ENCODE measurements at places on chromosomes 3 and 15.
A peak's percentile ranks its signal among the peaks of the same experiment; 100 is the strongest.

DNA sequence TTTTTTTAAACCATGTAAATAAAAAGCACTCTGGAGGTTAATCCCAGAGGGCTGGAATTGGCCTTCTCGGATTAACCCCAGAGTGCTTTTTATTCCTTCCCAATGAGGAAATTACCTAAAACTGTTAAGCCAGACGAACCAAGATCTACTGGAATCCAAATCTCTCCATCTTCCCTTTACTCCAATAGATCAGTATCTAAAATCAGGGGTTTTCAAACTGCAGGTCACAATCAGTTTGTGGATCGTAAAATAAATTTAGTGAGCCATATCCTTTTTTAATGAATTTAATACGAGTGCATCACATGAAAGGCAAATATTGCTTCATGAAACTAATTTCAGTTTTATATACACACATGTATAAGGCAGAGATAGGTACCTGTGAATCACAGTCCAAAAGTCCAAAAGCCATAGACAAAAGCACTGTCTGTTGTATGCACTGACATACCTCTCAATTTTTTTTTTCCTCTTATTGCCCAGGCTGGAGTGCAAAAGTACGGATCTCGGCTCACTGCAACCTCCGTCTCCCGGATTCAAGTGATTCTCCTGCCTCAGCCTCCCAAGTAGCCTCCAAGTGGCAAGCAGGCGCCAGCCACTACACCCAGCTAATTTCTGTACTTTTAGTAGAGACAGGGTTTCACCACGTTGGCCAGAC lies 61.3 kb downstream of the TBL1XR1 start:
- DNase-seq = no peak

DNA sequence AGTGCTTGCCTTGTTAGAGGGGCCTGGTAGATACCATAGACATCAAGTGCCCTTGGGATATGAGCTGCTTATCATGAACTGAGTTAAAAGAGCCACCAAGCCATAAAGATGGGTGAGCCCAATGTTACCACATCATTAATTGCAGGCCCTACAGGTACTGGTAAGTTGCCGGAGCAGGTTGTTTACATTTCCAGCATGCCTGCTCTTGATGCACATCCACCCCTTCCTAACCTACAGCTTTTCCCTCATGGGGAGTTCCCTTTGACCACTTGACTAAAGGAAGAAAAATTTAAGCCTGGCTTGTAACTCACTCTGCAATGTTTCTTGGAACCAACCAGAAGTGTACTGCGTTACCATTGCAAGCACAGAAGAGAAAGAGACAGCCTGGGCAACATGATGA lies 24.7 kb upstream of the ULK4 start:
- no peak for DNase-seq

DNA sequence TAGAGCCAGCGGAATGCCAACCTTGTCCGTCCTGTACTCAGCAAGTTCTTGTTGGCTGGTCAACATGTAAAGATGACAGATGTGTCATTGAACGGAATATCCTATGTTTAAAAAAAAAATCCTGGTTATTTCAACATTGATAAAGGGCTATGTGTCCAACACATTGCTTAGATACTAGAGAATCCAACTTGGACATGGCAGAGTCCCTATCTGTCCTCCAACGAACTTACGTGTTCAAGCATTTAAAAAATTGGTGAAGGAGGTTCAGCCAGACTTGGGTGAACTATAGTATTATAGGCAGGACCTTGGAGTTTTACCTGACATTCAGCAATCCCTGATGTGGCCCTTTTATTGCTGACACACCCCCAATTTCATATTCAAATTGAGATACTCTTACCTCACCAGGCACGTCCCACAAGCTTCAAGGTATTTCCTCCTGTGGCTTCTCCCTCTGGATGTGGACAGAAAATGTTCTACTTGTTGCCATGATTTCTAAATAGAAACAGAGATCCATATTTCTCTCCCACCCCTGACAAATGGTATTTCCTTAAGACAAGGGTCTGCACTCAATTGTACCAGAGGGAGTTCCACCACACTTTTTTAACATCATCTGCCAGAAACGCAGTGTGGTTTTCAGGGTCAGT lies 207.7 kb upstream of the TPM1 start:
- DNase-seq = no peak

- no peak for DNase-seq
Measured at GRCh38 chr3:84977021-84977420, 18.2 kb downstream of the CADM2 start.

DNA sequence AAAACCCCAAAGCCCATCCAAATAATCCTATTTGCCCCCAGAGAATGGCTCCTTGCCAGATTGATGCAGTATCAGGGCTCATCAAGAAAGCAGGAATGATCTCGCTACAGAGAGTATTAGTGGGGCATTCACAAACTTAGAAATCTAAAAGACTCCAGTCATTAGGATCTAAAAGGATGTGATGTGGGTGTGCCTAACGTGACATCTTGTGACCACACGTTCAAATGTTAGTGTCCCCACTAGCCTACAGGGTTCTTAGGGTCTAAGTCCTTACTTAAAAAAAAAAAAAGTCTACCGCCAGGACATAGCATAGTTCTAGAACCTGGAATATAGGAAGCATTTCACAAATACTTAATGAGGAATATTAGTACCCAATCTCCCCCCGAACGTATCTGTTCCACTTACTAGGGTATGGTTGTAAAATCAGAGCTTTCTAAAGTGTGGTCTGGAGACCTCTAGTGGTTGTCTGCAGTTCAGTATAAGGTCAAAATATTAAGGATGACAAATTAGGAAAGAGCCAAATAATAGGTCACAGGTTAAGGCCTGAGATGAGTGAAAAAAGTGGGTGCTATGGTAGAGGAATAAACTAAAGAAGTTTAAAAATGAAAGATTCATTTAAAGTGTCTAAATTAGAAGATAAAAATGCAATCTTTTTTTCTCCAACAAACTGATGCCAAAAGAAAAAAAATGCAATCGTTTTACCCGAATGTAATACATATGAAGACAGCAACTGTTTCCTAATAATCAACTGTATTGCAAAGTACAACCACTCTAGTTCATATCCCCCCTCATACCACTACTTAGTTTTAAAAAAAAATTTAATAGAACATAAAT lies 4.2 kb upstream of the CHRM5 start:
- peak; percentile 6 for DNase-seq

- DNase-seq = no peak
Measured at GRCh38 chr3:193938613-193939012, 197.3 kb upstream of the HES1 start.

GRCh38 chr3:3365716-3366115 lies 186.2 kb upstream of the CRBN start:
- no peak for DNase-seq

DNA sequence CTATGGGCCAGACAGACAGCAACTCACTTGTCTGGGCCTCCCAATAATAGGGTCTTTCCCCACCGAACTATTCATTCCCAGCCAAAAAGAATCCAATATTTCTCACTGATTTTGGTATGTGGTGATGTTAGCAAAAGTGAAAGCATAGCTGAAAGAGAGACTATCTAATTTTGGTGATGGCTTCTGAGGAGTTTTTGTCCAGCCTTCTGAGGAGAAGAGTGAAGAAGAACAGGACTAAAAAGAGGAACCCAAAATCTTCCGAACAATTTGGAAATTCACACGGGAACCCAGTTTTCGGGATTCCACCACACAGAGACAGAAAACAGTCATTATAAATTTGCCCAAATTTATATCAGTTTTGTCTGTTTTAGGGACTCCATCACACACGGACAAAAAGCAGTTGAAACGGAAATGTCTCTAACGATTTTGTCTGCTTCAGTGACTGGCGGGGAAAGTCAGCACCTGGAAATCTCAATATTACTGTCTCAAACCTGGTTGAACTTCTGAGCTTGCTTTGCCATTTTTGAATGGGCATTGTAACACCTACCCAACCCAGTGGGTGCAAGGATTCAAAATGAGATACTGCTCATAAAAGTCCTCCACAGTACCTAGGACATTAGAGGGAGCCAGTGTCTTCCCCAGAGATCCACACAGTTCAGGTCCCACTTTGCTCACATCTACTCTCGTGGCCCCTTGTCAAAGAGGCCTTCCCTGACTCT lies 9.1 kb downstream of the CD80 start:
- no peak for DNase-seq

DNA sequence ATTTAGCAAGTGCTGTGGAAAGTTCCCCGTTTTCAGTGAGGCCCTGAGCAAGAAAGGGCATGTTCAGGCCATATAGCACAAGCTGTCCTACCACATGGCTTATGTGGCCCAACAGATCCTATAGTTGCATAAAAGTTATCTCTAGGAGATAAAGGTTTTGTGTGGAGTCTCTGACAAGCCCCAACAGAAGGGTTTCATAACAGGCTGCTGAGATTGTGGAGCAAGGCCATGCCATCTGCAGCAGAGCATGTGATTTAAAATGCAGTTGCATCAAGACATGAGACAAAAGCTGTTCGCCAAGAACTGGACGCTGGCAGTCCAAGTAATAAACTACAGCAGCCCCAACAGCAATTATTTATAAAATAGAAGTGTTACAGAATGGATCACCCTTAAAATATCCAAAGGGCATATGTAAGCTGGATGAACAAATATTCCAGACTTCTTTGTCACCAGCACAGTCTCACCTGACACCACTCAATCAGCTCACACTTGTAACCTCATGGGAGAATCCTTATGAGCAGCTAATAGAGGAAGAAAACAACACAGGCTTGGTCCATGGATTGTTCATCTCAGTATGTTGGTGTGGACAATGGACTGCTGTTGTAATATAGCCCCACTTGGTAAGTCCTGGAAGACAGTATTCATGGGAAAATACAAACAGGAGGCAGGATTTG lies 14.4 kb upstream of the CLDN1 start:
- DNase-seq = no peak

DNA sequence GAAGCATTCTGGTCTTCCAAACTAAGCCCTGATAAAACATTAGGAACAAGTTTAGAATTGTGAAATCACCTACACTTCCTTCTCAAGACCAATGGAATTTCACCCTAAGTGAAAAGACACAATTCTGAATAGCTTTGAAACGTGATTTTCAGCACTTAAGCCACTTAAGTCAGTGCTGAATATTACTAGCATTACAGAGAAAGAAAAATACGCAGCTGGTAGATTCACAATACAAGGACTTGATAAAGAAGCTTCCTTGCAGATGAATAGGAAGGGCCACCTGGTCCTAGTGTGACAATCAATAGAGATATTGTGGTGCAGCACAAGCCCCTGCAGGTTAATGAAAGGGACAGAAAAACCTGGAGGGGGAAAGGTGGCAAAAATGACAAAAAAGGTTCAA lies 353.1 kb upstream of the ALCAM start:
- DNase-seq = no peak

DNA sequence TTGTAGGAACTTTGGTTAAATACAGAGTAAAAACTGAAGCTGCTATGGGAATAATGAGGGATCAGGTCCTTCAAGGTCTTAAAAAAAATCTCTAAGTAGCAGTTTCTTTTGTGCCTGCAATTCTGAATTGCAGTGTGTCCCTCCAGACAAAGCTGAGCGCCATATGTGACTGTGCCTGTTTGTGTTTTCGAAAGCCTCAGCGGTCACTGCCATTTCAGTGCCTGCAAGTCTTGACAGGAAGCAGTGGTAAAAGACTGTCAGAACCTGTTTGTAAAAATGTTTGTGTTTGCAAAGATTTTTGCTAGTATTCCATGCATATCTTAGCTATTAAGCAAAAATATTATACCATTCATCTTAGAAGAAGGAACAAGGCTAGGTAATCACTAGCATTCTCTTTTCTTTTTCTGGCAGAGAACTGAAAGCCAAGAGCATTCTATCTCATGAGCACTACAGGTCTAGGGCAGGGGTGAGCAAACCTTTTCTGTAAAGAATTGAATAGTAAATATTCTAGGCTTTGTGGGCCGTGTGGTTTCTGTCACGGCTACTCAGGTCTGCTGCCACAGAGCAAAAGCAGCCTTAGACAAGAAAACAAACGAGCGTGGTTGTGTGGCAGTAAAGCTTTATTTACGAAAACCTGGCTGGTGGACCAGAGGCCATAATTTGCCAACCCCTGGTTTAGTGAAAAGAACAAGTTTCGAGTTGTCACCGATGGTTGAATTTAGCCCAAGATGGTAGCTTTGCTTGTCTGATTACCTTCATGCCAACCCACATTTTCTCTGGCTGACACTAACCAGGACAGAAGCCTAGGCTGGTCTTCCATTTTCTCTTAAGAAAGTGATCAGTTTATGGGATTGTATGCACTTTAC lies 134.4 kb downstream of the CACNA1D start:
- DNase-seq = no peak

- DNase-seq = no peak
Measured at GRCh38 chr3:61157414-61157813, 93.8 kb downstream of the FHIT start.

DNA sequence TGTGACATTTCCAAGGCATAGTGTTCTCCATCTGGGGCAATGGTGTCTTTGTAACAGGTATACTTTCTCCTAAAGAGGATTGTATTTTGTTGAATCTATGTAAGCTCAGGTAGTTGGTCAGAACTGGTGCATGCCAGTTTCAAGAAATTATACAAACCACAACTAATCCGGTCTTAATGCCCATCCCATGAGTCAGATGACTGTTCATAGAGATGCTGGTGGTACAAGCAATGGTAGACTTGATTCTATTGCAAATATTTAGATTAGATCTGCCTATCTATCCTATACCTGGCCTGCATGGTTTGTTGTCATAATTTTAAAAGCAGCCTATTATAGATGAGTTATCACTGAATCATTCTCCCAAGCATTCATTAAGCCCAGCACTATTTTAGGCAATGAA lies 43.5 kb downstream of the ATP13A5 start:
- no peak for DNase-seq

GRCh38 chr3:144105542-144105941 lies 133.9 kb downstream of the DIPK2A start:
- DNase-seq = no peak

DNA sequence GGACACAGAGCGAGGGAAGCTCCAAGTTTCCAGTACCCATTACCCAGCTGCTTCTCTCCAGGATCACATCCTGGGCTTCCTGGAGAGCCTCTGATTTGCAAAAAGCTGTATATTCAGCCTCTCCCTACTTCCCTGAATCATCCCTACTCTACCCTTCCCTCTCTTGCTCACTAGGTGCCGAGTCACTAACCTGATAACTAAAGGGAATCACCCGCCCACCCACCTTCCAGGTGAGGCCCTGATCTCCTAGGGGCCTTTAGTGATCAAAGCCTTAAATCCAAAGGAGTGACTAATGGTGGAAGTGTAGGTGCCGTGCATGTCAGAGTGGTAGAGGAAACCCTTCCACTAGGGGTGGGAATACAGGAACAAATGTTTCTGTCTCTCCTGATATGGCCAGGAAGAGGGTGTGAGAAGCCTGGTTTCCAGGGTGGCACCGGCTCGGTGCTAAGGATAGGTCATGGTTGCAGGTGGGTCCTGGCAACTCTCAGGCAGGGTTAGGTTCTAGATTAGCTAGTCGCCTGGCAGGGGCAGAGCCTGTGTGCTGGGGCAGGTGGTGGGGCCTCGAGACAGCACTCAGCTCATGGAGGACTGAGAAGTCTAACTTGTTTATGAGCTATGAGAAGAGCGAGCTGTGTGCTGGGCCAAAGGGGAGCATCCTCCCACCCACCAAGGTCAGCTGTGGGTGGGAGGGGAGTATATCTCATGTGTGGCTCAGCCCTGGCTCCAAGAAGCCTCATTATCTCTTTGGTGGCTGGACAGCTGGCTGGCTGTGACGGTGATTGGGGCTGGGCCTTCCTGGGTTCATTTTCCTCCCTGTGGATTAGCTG lies 10.1 kb downstream of the SEMA7A start:
- no peak for DNase-seq

Data from HS-5 (cell line).